ENCODE measurements at places on chromosomes 16 and 17.

DNA sequence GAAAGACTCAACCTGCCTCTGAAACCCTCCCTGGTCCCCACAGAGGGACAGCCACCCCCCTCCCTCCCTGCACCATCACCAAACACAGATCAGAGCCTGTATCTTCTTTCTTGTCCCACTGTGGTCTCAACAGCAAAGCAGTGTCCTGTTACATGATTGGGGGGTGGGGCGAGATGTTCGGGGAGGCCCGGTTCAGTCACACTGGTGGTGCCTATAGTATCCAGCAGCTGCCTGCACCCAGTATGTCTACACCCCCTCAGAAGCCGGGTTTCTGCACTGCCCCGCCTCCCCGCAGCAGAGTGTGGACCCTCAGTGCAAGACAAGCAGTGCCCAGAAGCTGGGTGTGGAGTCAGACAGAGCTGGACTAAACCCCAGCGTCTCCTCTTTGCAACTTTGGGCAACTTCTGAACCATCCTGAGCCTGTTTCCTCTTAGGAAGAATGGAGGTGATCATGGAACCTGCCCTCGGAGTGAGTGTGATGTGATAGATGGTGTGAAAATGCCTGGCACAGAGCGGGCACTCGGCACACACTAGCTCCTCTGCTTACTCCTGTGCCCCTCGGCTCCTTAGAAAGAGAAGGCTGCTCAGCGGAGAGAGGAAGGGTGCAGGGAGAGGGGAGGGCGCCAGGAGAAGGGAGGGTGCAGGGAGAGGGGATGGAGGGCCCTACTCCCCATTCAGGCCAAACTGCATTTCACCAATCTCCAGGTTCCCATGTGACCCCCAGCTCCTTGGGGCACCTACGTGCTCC lies 84.0 kb upstream of the TNRC6C start:
- H3K27me3 ChIP-seq = no peaks in the 10 kb centered on the region
- H3K4me1 ChIP-seq = no peaks in the 10 kb centered on the region
- DNase-seq = no peak
- no peak overlapping the region for H3K4me3 ChIP-seq
- H3K27ac ChIP-seq = no peak overlapping the region
- no peaks in the 10 kb centered on the region for H3K36me3 ChIP-seq

DNA sequence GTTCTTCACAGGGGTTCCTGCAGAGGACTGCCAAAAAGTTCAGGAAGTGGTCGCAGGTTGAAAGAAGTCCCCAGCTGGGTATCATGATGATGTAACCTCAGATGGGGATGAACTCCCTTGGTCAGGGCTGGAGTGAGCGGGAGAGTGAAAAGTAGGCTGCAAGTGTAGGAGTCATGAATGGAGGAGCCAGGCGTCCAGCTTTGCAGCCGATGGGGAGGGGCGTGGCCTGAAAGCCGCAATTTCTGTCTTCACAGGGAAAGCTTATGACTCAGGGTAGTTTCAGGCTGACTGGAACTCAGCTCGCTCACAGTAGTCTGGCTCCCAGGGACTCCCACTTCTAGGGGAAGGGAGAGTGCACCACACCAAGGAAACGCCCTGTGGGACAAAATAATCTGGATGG lies 70.0 kb upstream of the HS3ST3A1 start:
- DNase-seq = peak; percentile 73
- no peak overlapping the region for H3K27ac ChIP-seq
- H3K4me3 ChIP-seq = no peak overlapping the region
- H3K4me1 ChIP-seq = no peaks in the 10 kb centered on the region

- DNase-seq = no peak
- H3K27me3 ChIP-seq = no peaks in the 10 kb centered on the region
- H3K27ac ChIP-seq = no peak overlapping the region
- H3K4me3 ChIP-seq = no peak overlapping the region
- H3K36me3 ChIP-seq = no peaks in the 10 kb centered on the region
These were observed 25.9 kb downstream of the CYB561 start for GRCh38 chr17:63419949-63420867.

GRCh38 chr17:4588391-4588790 lies 4.1 kb downstream of the SMTNL2 start:
- H3K27me3 ChIP-seq = peaks cover 39% of the 10 kb centered on the region
- no peaks in the 10 kb centered on the region for H3K4me1 ChIP-seq

- H3K4me1 ChIP-seq = no peaks in the 10 kb centered on the region
- no peak for DNase-seq
- H3K4me3 ChIP-seq = no peak overlapping the region
- H3K27ac ChIP-seq = no peak overlapping the region
- H3K36me3 ChIP-seq = no peaks in the 10 kb centered on the region
These were observed 2.4 kb upstream of the ITGAX start for GRCh38 chr16:31352376-31353115.

DNA sequence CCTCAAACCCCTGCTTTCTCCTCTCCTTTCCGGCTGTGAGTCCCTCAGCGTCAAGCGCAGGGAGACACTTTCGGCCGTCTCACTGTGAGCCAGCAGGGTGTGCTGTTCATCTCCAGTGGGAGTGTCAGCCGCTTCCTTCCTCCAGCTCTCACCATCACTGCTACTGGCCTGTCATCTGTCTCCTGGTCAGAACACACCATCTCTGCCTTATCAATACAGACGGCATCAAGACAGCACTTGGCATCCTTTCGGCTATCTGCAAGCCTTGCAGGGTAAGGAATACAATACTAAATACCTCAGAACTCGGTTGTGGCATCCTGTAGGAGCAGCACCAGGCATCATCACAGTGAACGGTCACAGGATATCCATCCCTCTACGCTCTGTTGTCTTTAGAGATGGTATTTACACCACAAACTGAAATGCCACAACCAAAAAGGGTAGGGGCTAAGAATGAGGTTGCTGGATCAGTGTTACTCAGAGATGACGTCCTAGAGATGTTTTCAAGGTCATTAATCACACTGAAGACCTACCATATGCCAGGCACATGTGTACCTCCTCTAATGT lies 20.7 kb upstream of the CMTM4 start:
- no peaks in the 10 kb centered on the region for H3K27me3 ChIP-seq
- H3K4me1 ChIP-seq = no peaks in the 10 kb centered on the region
- H3K27ac ChIP-seq = no peak overlapping the region

DNA sequence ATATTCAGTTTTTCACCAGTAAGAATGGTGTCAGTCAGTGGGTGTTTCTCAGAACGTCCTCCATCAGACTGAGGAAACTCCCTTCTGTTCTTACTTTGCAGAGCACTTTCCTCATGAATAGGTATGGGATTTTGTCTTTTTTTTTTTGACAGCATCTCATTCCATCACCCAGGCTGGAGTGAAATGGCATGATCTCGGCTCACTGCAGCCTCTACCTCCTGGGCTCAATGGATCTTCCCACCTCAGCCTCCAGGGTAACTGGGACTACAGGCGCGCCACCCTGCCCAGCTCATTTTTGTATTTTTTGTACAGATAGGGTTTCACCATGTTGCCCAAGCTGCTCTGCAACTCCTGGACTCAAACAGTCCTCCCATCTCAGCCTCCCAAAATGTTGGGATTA lies 130.3 kb downstream of the ZNF778 start:
- no peak overlapping the region for H3K4me3 ChIP-seq
- H3K4me1 ChIP-seq = peaks cover 13% of the 10 kb centered on the region
- no peaks in the 10 kb centered on the region for H3K27me3 ChIP-seq
- peaks cover 11% of the 10 kb centered on the region for H3K36me3 ChIP-seq
- no peak for DNase-seq

GRCh38 chr17:76801706-76802105 lies 63.8 kb downstream of the MFSD11 start:
- no peaks in the 10 kb centered on the region for H3K27me3 ChIP-seq
- no peak for DNase-seq
- no peak overlapping the region for H3K27ac ChIP-seq
- no peaks in the 10 kb centered on the region for H3K36me3 ChIP-seq

- DNase-seq = no peak
- no peak overlapping the region for H3K4me3 ChIP-seq
- peaks cover 73% of the 10 kb centered on the region for H3K27me3 ChIP-seq
- no peaks in the 10 kb centered on the region for H3K36me3 ChIP-seq
These were observed 418.9 kb upstream of the MAF start for GRCh38 chr16:80019395-80019794.

DNA sequence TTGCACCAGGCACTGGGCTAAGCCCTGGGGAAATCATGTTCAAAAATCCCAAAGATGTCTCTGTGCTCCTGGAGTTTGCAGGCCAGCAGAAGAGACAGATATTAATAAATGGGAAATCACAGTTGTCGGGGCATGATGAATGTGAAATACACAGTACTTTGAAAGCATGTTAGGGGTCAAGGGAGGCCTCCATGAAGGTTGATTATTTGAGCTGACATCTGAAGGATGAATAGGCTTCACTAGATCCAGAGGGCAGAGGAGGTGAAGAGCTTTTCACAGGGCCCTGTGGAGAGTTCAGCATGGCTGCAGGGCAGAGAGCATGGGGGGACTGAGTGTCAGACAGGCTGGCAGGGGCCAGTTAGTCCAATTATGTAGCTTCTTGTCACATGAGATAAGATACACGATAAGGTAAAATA lies 2.6 kb downstream of the ANKRD40CL start:
- peak; percentile 40 for DNase-seq
- no peaks in the 10 kb centered on the region for H3K36me3 ChIP-seq
- no peak overlapping the region for H3K4me3 ChIP-seq
- H3K4me1 ChIP-seq = peaks cover 12% of the 10 kb centered on the region

GRCh38 chr16:89017543-89018281 lies 40.7 kb upstream of the CBFA2T3 start:
- H3K4me1 ChIP-seq = no peaks in the 10 kb centered on the region
- H3K36me3 ChIP-seq = no peaks in the 10 kb centered on the region

- H3K27ac ChIP-seq = no peak overlapping the region
- peaks cover 4% of the 10 kb centered on the region for H3K4me1 ChIP-seq
- H3K27me3 ChIP-seq = peaks cover 55% of the 10 kb centered on the region
- no peak overlapping the region for H3K4me3 ChIP-seq
These were observed 6.4 kb downstream of the CACNA1G start for GRCh38 chr17:50566886-50567285.

Data from endodermal cell (in vitro differentiated cells).